ENCODE measurements at places on chromosomes 2 and 18. TPM values are rescaled to one million over a fixed set of nuclear protein-coding genes. Genes with fewer than 3 reads are reported as not detected.

- DNase-seq, result no peak
Observed at GRCh38 chr2:74558284-74559230, 4.0 kb downstream of the DOK1 start.

Gene SLC11A1
- total RNA-seq, result 0.36 TPM

Gene EMILIN2
- 0.06 TPM for total RNA-seq

Gene TDRD15
- total RNA-seq, result 0.02 TPM

Gene DYSF
- total RNA-seq, result 15.2 TPM

Gene CTLA4
- total RNA-seq, result 0.10 TPM

Gene CRYGC
- total RNA-seq, result not detected

DNA sequence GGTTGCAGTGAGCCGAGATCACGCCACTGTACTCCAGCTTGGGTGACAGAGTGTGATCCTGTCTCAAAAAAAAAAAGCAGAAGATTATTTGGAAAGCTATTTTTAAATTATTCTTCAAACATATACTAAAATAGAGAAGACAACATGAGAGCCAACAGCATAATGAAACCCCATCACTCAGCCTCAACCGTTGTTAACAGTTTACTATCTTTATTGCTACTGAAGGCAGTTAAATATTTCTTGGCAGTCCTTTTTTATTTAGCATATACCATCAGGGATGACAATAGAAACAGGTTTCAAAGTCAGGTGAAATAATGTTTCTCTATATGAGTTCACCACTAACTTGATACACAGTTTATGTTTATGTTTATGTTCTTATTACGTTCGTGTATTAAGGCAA lies 157.2 kb downstream of the NEDD4L start:
- no peak for DNase-seq

Gene ABHD1
- total RNA-seq, result not detected

DNA sequence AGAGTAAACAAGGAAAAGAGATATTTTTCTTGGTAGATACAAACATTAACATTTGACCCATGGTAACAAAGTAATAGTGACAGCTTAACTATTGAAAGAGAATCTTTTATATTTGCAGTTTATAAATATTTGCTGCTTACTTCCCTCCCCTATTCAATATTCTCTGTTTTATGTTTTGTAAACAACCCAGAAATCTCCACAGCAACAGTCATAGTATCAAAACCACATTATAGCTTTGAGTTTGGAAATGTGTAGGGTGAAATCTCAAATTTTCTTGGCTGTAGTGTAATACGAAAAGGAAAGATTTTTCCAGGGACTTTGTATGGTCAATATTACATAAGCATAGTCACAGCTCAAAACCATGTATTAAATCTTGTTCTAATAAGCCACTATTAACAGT lies 511.2 kb downstream of the METTL4 start:
- DNase-seq, result no peak

- no peak for DNase-seq
Observed at GRCh38 chr18:64639536-64639935, 490.6 kb upstream of the LINC00305 start.

DNA sequence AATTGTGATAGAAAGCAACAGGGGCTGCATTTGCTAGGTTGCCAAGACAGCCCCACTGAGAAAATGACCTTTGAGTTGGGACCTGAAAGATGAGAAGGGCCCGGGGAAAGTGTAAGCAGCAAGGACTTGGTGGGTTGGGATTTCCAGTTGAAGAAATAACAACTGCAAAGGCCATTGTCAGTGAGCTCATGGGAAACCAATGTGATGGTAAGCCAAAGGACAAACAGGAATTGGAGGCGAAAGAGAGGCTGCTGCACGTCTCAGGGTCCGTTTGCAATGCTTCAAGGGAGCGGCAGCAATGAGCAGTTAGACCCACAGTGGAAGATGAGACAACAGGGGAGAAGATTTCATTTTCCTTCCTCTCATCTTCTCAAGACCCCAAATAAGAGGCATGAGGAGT lies 51.5 kb upstream of the RGPD4 start:
- DNase-seq, result no peak

GRCh38 chr2:44184106-44184505 lies 15.4 kb downstream of the PPM1B start:
- no peak for DNase-seq

GRCh38 chr18:8001711-8002301 lies 434.7 kb downstream of the PTPRM start:
- DNase-seq, result no peak

DNA sequence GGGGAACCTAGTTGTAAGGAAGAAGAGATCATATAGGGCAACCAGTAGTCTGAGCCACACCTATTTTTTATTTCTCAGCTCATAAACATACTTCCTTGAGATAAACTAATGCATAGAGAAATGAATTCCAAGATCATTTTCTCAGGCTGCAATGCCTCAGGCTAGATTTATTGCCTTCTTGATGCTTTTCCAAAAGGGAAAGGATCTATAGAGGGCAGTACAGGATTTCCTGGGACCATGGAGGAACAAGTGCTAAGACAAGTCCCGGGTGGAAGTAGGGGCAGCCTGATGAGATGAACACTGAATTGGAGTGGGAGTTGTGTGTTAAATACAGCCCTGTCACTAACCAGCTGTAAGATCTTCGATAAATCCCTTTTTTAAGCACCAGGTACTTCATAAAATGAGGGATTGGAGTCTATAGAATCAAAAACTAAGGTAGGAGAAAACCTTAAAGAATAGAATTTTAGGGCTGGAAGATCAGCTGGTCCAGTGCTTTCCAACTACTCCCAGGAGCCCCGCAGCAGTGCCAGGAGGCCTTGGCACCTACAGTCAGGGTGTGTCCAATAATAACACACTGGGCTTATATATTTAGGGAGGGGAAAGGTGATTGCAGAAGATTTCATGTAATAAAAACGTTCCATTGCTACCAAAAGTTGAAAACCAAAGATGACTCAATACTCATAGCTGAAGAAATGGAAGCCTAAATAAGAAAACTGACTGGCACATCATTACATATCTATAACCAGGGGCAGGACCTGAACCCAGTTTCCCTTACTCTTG lies 58.1 kb downstream of the SERTAD2 start:
- DNase-seq, result peak; percentile 41

- peak; percentile 66 for DNase-seq
Observed at GRCh38 chr2:190812506-190813294, 67.9 kb upstream of the GLS start.

DNA sequence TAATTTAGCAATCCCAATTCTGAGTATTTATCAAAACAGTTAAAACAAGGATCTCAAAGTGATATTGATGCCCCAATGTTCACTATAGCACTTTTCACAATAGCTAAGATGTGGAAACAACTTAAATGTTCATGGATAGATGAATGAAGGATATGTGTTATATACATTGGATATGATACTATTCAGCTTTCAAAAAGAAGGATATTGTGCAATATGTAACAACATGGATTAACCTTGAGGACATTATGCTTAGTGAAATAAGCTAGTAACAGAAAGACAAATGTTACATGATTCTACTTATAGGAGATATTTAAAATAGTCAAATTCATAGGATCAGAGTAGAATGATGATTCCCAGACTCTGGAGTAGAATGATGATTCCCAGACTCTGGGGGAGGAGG lies 78.0 kb downstream of the INSIG2 start:
- DNase-seq, result no peak

DNA sequence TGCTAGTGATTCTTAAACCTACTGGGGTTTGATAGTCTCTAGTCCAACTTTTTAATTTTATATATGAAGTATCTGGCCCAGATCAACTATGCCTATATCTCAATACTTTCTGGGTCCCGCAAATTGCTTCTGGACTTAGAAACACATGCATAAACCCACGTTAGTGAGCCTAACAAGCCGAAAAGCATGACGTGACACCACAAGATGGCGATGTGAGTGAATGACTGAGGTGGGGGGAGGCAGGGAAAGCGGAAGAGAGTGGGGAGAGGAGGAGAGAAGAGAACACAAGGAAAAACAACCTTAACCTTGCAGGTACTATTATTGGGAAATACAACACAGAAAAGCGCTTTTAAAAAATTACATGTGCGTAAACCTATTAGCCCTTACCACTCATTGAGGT lies 13.8 kb downstream of the PDIA6 start:
- no peak for DNase-seq

DNA sequence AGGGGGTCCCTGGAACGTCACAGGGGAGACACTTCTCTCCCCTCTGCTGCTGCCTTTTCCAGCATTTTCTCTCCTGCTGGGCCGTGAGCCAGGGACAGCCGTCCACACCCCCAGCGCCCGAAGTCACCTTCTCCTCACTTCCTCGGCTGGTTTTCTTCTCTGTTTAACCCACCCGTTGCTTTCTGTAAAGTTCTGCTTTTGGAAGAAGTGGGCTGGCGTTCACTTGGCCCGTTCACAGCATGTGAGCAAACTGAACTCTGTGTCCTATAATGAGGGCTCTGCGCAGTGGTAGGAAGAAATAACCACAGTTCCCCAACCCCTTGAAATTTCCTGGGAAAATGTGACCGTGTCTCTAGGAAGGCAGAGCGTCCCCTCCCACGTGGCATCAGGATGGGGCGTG lies 187.0 kb upstream of the HDAC4 start:
- DNase-seq, result no peak

Gene ATP6V1B1
- total RNA-seq, result 1.6 TPM

DNA sequence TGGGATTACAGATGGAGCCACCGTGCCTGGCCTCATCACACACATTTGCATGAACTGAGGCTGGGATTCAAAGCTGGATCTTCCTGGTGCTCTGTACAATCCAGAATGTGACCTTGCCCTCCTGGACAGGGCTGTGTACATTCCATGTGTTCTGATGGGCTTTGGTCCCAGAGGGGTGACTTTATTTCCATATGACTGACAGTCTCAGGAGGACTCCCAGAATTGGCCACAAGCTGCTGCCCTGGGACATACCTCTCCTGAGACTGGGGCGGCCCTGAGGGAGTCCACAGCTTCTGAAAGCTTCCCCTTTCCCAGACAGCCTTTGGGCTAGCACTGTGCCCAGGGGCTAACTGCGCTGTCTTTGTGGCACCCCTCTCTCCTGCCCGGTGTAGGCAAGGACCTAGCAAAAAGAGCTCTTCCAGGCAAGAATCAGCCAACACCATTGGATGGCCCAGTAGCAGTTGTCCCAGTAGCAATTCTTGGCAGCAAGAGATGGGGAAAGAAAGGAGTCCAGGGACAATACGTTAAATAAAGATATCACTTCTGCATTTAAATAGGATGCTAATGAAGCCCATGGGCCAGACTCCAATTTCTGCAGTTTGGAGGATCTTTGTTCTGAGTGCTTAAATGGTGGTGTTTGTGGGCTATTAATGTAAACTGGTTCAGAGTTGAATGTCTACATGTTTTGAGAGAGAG lies 26.4 kb upstream of the ZNF532 start:
- DNase-seq, result no peak

Gene PLCL1
- total RNA-seq, result not detected

Gene GNAL
- total RNA-seq, result 2.9 TPM

DNA sequence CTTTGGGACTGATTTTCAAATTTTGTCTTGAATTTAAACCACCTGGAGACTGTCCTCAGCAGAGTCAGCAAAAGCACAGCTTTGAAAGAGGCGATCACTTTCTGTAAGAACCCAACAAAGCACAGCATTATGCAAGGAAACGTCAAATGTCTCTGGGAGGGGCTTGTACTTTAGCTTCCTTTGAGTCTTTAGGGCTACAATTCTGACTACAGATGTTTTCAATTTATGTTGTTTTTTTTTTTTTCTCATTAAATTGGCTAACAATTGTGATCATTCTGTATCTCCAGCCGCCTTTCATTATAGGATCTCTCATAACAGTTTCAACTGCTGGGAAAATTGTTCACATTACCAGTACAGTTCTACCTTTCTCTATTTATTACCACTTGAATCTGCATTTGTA lies 48.3 kb downstream of the COL3A1 start:
- no peak for DNase-seq

Gene KIF5C
- total RNA-seq, result 5.8 TPM

Gene COBLL1
- 16.2 TPM for total RNA-seq

Gene SLC25A12
- 22.9 TPM for total RNA-seq

DNA sequence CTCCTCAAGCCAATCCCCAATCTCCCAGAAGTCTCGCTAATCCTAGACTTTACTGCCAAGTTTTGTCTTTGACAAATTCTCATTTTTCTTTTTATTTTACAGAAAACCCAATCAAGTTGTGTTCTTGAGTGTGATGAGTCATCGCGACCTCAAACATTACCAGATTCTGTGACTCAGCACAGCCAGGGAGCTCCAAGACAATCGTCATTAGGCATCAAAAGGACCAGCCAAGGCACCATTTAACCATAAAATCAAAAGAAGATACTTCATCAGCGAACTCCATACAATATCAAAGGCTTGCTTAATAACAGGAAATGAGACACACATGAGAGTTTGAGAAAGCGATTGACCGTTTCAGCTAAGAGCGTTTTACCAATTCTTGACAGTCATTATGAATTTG lies 146.2 kb upstream of the AGAP1 start:
- DNase-seq, result no peak

Gene KLHL14
- total RNA-seq, result not detected

Gene HS6ST1
- total RNA-seq, result 20.0 TPM

Gene ANO7
- total RNA-seq, result 2.3 TPM

- DNase-seq, result no peak
Observed at GRCh38 chr18:28903306-28903705, 726.4 kb upstream of the CDH2 start.

GRCh38 chr2:15182275-15182674 lies 378.9 kb downstream of the NBAS start:
- DNase-seq, result no peak

DNA sequence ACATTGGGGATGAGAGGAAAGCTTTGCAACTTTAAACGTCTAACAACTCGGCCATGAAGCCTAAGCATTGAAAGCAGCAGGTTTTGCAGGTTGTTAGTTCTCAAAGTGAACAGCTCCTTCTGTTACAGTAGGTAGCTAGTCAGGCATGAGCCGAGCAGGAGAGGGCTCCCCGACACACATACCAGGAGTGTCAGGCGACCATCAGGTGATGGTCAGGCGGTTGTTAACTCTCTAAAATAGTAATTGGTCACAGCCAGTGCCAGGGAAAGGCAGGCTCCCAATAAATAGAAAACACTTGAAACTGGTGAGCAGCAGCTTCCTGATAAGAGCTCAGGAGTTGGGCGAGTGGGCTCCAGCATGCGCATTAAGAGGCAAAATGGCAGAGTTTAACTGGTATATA lies 53.5 kb upstream of the DAPL1 start:
- no peak for DNase-seq
